Midbrain (tissue), 1 donor: ENCODE measurements at places on chromosomes 5 and 9.

DNA sequence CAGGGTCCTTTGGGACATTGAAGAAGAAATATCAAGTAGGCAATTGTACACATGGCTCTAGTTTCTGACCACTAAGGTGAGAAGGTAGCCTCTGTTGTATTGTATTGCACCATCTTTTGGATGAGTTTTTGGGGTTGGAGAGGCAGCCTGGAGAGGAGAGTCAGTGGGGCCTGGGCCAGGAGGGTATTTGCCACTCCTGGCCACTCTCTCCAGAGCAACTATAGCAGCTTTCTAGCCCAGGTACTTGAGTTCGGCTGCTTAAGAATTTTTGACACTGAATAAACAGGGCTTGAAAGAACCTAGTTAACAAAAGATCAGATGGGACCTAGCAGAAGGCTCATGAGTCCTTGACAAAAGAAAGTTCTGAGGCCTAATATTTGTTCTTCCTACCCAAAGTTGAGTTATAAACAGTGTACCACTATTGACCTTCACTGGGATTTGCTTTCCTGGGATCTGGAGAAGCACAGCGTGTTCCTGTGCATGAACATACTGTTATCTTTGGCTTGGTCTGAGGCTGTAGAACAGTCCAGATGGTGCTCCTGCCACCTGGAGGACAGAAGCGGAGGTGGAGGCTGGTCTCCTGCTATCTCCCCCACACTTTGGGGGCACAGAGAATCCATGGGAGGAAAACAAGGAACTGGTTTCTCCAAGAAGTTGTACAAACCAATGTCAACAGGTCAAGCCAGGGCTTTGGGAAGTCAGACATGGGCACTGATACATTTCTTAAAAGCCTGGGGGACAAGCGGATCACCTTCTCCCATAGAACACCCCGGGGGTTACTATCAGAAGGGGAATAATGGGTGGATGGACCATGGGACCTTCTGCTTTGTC is 110.4 kb upstream of the LIFR start:
- DNase-seq: no peak

GRCh38 chr9:104948277-104948676 is 20.3 kb upstream of the ABCA1 start:
- no peak for DNase-seq

DNA sequence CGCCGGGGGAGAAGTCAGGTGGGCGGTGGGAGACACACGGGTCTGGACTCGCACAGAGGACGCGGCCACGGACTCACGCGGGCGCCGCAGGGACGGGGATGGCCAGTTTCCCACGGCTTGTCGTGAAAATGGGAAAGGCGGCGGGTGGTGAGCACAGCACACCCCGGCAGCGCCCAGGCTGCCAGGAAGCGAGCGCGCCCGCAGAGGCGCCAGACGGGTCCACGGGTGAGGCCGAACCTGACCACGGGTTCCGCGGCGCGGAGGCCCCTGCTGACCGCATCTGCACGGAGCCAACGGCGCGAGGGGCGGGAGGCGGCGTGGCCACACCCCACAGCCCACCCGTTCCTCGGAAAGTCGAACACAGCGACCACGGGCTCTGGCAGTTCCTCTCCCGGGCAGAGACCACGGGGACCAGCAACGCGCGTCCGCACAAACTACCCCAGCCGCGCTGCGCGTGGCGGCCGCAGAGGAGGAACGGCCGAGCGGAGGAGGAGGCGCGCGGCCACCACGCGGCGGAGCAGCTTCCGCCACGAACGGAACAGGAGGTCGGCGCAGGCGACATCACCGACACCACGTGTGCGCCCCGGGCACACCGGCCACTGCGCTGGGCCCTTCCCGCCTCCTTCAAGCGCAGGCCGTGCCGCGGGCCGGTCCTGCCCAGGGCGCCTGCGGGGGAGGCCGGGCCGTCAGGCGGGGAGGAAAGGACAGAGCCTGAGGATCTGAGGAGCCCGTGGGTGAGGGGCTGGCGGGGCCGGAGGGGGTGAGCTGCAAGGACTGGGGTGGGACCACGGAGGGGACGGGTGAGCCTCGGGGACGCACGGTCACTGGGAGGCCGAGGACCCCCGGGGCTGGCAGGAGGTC is 5.6 kb downstream of the EXD3 start:
- DNase-seq: no peak

GRCh38 chr9:132192728-132193127 is 30.9 kb downstream of the NTNG2 start:
- DNase-seq: peak; percentile 72

DNA sequence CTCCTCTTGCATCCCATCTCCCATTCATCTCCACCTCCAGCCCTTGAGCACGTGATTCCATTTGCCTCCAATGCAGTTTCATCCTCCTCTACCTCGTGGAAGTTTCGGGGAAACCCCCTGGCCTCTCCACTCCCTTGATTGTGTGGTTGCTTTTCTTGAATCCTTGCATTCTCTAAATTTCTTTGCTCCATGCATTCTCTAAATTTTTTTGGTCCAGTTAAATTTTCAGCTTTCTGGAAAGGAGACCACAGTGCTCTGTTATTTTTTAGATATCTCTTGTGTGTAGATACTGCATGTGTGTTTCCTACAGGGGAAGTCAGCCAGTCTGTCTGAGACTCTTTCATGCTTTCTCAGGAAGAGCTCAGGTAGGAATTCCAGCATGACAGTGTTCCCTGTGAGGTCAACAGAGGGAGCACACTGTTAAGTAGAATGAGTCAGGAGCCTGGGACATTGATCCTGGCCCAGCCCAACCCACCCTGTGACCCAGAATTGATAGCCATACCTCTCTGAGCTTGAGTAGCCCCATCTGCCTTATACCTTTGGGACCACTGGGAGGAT is 52.8 kb downstream of the AMBP start:
- no peak for DNase-seq

DNA sequence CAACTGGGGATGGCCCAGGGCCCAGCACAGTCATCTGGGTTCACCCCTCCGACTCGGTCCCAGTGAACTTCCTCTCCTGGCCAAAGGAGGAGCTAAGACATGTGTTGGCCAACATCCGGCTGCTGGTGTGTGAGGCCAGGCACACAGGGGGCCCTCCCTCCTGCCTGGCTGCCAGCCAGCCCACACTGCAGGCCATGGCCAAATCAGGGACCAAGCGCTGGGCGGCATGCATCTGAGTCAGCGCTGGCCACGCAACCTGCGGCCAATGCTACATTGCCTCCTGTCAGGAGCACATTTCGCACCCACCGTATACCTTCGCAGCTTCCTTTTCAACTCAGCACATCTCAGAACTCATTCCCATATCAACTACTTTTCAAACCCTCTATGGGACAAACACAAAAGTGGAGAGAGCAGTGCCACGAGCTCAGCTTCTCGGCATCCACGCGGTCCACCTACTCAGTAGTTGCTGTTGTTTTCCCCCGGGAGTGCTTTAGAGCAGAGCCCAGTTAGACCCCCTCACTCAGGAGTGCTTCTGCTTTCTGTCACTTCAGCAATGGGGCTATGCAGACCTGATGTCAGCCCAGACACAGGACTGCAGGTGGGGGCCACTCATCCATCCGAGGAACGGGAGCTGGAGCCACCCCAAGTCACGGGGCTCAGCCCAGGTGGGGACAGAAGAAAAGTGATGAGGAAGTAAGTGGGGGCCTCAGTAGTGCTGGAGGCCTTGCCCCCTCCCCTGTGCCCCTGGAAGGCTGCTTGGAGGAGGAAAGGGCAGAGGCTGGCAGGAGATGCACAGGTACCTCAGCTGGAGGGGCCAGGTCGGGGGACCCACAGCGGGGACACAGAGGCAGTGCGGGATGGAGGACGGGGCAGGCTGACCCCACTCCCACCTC is 13.9 kb downstream of the NINJ1 start:
- DNase-seq: peak; percentile 77

DNA sequence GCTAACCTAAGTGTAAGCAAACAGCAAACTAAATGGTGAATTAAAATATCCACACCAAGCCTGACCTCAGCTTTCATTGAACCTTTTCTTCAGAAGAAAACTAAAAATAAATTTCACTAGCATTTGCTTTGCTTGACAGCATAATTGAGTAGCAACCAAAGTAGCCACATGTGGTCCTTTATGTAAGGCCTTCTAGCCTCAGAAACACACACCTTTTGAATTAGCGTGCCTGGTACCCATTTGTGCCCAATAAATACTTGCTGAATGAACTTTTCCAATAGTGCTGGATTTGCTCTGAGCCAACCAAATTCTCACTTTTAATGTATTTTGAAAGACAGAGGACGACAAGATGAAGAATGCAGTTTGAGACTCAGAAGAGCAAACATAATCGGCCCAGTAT is 2.1 kb upstream of the NIPBL start:
- DNase-seq: peak; percentile 39

DNA sequence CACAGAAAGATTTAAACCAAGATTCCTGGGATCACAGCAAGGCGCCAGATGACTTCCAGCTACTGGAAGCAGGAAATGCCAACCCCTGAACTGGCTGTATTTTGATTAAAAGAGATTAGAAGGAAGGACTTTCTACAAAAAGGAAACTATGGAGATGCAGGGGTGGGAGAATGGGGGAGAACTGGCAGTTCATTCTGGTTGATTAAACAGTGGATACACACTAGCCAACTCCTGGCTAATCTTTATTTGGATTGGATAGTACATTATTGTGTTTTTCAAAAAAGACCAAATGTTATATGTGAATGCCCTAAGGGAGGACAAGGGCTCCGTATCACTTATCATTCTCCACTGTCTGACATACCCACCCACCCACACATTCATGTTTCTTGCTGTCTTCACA is 93.2 kb downstream of the CDO1 start:
- DNase-seq: no peak

GRCh38 chr5:114790403-114790792 is 379.3 kb downstream of the TRIM36 start:
- no peak for DNase-seq

DNA sequence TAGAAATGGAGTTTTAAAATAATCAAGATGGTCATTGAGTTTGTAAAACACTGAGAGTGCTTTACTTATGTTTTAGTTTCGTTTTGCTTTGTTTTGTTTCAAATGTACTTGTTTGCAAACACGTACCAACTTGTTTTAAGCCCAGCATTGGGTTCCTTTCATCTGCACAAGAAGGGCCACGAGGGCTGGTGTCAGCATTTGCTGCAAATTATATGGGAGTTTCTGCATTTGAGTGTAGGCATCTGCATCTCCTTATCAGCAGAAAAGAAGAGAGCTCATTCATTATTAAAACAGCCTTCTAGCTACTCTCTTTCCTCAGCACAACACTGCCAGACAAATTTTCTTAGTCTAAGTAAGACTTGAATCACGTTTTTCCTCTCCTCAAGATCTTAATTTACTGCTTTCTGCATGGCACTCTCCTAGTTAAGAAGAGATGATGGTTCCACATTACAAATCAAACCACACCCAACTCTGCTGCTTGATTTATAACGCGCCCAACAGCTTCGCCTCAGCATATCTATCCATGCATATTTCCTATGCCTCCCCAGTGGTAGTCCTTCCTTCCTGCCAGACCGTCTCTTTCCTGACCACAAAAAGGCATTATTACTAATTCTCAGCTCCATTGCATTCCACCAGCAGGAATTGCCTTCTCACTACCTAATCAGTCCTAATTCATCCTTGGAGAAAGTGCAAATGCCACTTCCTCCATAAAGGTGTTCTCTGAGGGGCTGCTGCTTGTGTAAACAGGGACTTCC is 95.2 kb upstream of the CAST start:
- DNase-seq: no peak

DNA sequence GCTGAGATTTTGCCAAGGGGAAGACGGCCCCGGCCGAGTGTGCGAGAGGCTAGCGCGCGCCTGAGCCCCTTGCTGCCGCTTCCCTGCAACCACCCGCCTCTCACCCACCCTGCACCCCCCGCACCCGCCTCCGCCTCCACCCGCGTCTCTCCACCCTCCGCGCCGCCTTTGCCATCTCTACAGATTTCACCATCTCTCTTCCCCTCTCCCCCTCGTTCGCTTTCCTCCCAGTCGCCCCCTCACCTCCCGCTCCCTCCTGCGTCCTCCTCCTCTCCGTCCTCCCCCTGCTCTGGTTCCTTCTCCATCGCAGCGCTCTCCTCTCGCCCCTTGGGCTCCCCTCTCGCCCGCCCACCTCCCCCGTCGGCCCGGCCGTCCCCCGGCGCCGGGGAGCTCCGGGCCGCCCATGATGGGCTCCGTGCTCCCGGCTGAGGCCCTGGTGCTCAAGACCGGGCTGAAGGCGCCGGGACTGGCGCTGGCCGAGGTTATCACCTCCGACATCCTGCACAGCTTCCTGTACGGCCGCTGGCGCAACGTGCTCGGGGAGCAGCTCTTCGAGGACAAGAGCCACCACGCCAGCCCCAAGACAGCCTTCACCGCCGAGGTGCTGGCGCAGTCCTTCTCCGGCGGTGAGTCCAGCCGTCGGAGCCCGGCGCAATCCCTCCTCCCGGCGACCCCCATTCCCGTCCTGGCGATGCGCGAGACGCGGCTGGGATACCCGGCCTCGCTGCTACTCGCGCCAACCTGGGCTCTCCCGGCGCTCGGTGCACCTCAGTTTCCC is at the start of gene PRDM12:
Gene PRDM12, plus strand, starts transcription at position 344 of the 778 bp plus-strand sequence. Its CDS starts 60 bp downstream, at position 404.
- no peak for DNase-seq

DNA sequence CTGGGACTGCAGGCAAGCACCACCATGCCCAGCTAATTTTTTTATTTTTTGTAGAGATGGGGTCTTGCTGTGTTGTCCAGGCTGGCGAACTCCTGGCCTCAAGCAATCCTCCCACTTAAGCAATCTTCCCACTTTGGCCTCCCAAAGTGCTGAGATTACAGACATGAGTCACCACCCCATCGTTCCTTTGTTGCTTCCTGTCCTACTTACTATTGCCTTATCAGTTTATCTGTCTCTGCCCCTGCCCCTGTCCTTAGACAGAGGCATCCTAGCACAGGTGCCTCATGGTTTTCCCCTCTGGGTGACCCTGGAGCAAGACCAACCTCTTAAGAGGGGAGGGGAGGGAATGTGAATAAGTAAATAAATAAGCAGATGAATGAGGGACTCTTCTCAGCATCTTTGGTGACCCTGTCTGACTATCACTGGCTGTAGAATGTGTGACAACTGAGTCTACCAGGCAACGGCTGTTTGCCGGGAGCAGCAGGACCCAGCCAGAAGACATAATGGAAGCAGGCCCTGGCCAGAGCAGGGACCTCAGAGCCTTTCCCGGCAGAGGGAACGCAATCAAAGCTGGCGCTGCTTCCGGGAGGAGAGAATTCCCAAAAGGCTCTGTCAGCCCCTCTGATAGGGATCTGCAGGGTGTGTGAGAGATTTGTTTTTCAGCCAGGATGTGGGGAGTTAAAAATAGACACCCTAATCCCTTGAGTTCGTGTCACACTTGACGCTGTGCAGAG is 43.8 kb upstream of the DAB2IP start:
- no peak for DNase-seq

DNA sequence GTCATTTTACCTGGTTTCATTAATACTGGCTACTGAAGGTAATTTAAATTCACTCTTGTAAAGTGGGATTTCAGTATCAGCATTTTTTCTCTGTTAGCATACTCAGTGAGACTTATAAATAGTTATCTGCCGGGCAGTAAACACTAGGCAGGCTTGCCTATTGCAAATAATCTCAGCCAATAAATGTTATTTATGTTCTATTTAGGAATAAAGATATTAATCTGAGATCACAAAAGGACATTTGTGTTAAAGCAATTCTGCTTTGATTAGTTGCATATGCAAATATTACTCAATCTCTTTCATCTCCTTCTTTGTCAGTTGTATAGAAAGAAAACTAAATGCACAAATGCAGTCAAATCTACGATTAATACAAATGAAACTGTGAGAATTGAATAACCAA is 827.8 kb downstream of the TLE4 start:
- DNase-seq: no peak

- no peak for DNase-seq
Measured at GRCh38 chr5:88396751-88397281, 128.2 kb upstream of the TMEM161B start.

GRCh38 chr5:140322751-140323731 is 20.1 kb upstream of the PFDN1 start:
- peak; percentile 51 for DNase-seq

GRCh38 chr5:116492016-116492623 is 82.5 kb downstream of the SEMA6A start:
- DNase-seq: peak; percentile 43

GRCh38 chr9:130288926-130289690 is 23.5 kb downstream of the HMCN2 start:
- DNase-seq: no peak
